Ovary (tissue), 10 donors: ENCODE measurements at places on chromosomes 4 and X. TPM values are rescaled to one million over a fixed set of nuclear protein-coding genes. Genes with fewer than 3 reads are reported as not detected.

The PLXNB3 gene
- total RNA-seq = 5.0 TPM

The F8A3 gene
- 5.1 TPM for total RNA-seq

GRCh38 chr4:175951794-175952193 is 113.8 kb upstream of the WDR17 start:
- no peak overlapping the region for H3K27ac ChIP-seq
- H3K36me3 ChIP-seq = no peaks in the 10 kb centered on the region
- no peak for DNase-seq

GRCh38 chrX:39875834-39876628 is 221.7 kb downstream of the BCOR start:
- no peaks in the 10 kb centered on the region for H3K27me3 ChIP-seq
- no peak overlapping the region for H3K4me3 ChIP-seq
- no peak for DNase-seq
- H3K4me1 ChIP-seq = peaks cover 2% of the 10 kb centered on the region

- DNase-seq = no peak
- H3K36me3 ChIP-seq = no peaks in the 10 kb centered on the region
- no peak overlapping the region for H3K27ac ChIP-seq
- H3K27me3 ChIP-seq = no peaks in the 10 kb centered on the region
Observed at GRCh38 chrX:127764674-127765073, 287.5 kb downstream of the ACTRT1 start.

- peaks cover 2% of the 10 kb centered on the region for H3K4me1 ChIP-seq
- no peak overlapping the region for H3K27ac ChIP-seq
- DNase-seq = no peak
Observed at GRCh38 chr4:83257811-83258210, 26.8 kb downstream of the COQ2 start.
